Activated CD8-positive, alpha-beta memory T cell treated with anti-CD3 and anti-CD28 coated beads for 4 hours (primary cell): ENCODE measurements at places on chromosomes 6 and 20.

- no peak for DNase-seq
These were observed 15.0 kb downstream of the ALDH8A1 start for GRCh38 chr6:134934793-134935485.

DNA sequence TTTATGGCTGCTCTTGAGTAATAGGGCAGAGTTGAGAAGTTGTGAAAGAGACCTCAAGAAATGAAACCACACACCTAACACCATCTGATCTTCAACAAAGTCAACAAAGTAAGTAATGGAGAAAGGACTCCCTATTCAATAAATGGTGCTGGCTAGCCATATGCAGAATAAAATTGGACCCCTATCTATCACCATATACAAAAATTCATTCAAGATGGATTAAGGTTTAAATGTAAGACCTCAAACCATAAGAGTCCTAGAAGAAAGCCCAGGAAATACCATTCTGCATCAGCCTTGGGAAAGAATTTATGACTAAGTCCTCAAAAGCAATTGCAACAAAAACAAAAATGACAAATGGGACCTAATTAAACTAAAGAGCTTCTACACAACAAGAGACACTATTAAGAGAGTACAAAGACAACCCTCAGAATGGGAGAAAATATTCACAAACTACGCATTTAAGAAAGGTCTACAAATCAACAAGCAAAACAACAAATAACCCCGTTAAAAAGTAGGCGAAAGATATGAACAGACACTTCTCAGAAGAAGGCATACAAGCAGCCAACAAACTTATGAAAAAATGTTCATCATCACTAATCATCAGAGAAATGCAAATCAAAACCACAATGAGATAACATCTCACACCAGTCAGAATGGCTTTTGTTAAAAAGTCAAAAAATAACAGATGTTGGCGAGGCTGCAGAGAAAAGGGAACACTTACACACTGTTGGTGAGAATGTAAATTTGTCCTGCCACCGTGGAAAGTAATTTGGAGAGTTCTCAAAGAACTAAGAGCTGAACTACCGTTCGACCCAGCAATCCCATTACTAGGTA is 4.0 kb downstream of the MAP3K5 start:
- DNase-seq, result no peak

GRCh38 chr20:40617594-40617993 is 71.4 kb downstream of the MAFB start:
- DNase-seq, result no peak

- no peak for DNase-seq
These were observed 36.2 kb downstream of the FOXO3 start for GRCh38 chr6:108596956-108597355.

DNA sequence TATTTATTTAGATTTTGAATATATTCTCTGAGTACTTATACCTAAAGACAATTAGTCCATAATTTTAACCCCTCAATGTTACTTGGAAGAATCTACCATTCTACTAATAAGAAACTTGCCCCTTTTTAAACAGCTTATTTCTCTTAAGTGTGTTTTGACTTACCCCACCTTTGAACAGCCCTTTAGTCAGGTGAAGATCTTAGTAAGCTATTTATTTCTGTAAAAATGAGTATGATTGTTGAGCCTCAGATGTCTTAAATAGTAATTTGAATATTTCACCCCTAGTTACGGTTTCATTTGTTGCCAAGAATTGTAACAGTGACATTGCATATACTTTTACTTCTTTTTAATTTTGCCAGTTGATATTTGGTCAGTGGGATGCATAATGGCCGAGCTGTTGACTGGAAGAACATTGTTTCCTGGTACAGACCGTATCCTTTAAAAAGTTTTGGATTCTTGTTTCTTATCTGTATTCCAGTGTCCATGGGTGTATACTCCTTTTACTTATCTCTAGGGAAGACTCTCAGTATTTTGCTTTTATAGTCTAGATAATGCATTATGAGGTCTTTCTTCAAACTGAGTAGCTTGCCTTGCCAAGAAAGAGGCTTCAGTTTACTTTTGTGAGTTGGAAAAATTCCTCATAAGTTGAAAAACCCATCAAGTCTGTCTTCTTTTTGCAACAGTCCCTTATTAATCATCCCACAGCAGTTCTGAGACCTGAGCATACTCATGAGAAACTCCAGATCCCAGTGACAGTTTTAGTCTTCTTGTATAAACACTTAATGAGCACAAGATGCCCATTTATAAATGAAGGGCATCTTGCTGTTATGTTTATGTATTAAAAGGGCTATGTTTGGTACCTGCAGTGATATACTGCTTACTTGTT is 48.8 kb downstream of the MAPK14 start:
- no peak for DNase-seq

DNA sequence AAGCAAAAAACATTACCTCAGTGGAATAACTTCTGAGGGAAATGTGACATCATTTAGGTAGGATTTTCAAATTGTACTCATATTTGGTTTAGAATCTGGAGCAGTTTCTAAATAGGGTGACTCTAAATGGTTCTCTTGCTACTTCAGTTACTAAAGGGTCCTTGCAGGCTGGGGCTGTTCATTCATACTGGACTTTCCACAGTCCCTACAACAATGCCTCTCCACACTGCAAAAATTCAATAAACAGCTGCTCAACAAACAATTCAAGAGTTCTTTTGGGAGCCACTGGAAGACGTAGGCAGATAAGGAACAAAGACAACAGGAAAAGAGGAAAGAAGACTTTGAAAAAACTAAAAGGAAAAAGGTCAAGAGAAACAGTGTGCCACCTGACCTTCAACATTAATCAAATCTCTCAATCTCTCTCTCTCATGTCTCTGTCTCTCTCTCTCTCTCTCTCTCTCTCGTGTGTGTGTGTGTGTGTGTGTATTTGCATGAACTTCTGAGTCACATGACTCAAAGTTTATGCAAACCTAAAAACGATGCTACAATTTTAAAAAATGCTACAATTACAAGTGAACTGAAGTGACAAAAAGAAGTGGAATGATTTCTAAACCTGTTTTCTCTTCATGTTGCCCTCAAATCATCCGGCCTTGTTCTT is 14.5 kb downstream of the NOL7 start:
- no peak for DNase-seq

- no peak for DNase-seq
These were observed 83.6 kb downstream of the SIM1 start for GRCh38 chr6:100381111-100381510.

- no peak for DNase-seq
These were observed 31.1 kb downstream of the TM9SF4 start for GRCh38 chr20:32140603-32141002.

DNA sequence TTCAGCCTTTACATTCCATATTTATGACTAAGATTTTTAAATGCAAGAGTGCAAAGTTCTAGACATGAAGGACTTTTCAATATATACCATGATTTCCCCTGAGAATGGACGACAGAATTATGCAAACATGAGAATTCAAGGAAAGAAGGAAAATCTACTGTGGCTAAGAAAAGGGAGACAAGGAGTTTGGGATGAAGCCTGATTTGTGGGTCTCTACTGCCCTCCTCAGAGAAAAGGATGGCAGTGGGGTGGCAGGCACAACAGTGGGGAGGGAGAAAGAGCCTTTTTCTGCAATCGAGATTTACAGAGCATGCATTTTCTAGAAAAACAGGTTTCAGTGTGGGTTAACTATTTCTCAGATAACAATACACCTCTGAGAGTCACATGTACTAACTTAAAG is 466.9 kb upstream of the NRSN1 start:
- no peak for DNase-seq

GRCh38 chr6:148817689-148818088 is 70.9 kb downstream of the UST start:
- DNase-seq, result no peak

DNA sequence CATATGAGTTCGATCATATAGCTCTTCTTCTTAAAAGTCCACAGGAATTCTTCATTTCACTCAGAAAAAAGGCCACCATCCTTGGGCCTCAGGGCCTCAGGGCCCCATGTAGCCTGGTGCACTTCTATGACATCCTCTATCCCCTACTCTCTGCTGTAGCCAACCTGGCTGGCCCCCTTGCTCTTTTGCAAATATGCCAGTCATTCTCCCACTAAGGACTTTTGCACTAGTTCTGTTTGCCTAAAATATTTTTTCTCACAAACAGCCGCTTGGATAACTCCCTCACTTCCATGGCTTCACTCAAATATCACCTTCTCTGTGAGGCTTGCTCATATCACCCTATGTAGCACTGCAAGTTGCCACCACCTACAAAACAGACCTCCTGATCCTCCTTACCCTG is 604.7 kb upstream of the JAG1 start:
- DNase-seq, result no peak

DNA sequence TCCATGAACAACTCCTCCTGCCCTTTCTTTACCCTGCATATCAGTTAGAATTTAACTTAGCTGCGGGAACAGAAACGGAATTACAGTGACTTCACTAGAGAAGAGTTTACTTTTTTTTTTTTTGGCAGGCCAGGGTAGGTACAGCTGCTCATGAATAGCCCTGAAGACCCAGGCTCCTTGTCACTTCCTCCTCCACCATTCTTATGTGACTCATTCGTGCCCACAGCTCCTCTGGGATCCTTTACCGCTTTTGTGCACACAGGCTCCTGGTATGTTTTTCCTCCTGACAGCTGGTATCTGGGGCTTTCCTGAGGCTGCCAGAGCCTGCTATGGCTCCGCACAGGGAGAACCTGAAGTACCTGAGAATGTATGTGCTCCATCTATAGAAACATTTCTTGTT is 3.9 kb upstream of the KCNS1 start:
- no peak for DNase-seq

DNA sequence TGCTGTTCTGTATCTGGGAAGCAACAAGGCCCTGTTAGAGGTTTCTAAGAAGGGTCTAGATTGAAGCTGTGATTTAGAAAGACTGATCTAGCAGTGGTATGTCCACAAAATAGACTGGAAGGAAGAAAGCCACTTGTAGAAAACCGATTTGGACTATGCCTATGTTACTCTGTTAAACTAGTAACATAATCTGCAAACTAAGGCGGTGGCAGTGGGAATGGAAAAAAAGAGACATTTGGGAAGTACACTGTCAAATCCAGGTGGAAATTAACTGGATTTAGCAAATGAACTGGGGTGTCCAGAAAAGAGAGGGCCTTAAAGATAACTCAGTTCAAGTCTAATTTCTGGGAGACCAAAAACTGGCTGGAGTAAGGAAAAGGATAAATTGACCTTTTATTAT is 11.6 kb downstream of the ILRUN start:
- no peak for DNase-seq
